ENCODE measurements at places on chromosomes 13 and 19.

GRCh38 chr19:10270180-10270615 lies 722 bp upstream of the ICAM1 start:
- peak overlapping the region; percentile 44 for H3K4me3 ChIP-seq
- peak overlapping the region; percentile 68 for H3K27ac ChIP-seq
- H3K4me1 ChIP-seq = peaks cover 17% of the 10 kb centered on the region
- H3K27me3 ChIP-seq = no peaks in the 10 kb centered on the region
- no peak for DNase-seq

GRCh38 chr13:112687836-112688559 lies 1.8 kb upstream of the ATP11A start:
- no peak for DNase-seq
- H3K4me3 ChIP-seq = no peak overlapping the region
- no peaks in the 10 kb centered on the region for H3K27me3 ChIP-seq
- H3K4me1 ChIP-seq = peaks cover 29% of the 10 kb centered on the region

- H3K4me1 ChIP-seq = no peaks in the 10 kb centered on the region
- H3K36me3 ChIP-seq = peaks cover 4% of the 10 kb centered on the region
- H3K27ac ChIP-seq = no peak overlapping the region
- H3K4me3 ChIP-seq = no peak overlapping the region
- H3K27me3 ChIP-seq = no peaks in the 10 kb centered on the region
Observed at GRCh38 chr19:7460562-7460966, 28.3 kb downstream of the PEX11G start.

- H3K27me3 ChIP-seq = no peaks in the 10 kb centered on the region
- H3K27ac ChIP-seq = peak within 1 kb of the TSS; percentile 97
- peaks cover 42% of the 10 kb centered on the region for H3K4me1 ChIP-seq
- no peak for DNase-seq
Observed at GRCh38 chr19:35756377-35757230, at the start of gene HSPB6. HSPB6 (minus strand) TSS chr19:35757029; CDS start chr19:35757008, 21 bp downstream.

- no peaks in the 10 kb centered on the region for H3K4me1 ChIP-seq
- H3K4me3 ChIP-seq = no peak overlapping the region
Observed at GRCh38 chr19:33784432-33784831, 12.2 kb upstream of the KCTD15 start.

GRCh38 chr13:33191425-33192210 lies 93.9 kb downstream of the STARD13 start:
- no peaks in the 10 kb centered on the region for H3K36me3 ChIP-seq
- H3K4me3 ChIP-seq = no peak overlapping the region
- H3K4me1 ChIP-seq = peaks cover 77% of the 10 kb centered on the region
- H3K27ac ChIP-seq = peak overlapping the region; percentile 40

DNA sequence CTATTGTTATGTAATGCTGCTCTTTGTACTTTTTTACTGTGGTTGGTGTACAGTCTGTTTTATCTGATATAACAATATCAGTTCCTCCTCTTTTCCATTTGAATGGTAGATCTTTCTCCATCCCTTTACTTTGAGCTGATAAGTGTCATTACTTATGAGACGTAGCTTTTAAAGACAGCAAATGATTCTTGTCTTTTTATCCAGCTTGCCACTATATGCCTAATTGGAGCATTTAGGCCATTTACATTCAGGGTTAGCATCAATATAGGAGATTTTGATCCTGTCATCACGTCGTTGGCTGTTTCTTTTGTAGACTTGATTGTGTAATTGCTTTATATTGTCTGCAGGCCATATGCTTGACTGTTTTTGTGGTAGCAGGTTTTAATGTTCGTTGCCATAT lies 894.2 kb upstream of the ATXN8OS start:
- DNase-seq = no peak
- no peaks in the 10 kb centered on the region for H3K4me1 ChIP-seq
- no peak overlapping the region for H3K4me3 ChIP-seq
- H3K27me3 ChIP-seq = no peaks in the 10 kb centered on the region
- no peaks in the 10 kb centered on the region for H3K36me3 ChIP-seq
